Sigmoid colon (tissue), 7 donors: ENCODE measurements at places on chromosomes 13 and 19.

DNA sequence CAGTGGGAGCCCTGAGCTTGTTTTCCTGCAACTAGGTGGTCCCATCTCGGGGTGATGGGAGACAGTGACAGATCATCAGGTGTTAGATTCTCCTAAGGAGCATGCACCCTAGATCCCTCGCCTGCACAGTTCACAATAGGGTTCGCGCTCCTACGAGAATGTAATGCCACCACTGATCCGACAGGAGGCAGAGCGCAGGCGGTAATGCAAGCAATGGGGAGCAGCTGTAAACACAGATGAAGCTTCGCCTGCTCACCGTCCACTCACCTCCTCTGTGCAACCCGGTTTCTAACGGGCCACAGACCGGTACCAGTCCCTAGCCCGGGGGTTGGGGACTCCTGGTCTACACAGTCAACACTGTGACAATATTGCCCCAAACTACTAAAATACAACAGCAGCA is 38.8 kb downstream of the CARD8 start:
- no peak for DNase-seq

DNA sequence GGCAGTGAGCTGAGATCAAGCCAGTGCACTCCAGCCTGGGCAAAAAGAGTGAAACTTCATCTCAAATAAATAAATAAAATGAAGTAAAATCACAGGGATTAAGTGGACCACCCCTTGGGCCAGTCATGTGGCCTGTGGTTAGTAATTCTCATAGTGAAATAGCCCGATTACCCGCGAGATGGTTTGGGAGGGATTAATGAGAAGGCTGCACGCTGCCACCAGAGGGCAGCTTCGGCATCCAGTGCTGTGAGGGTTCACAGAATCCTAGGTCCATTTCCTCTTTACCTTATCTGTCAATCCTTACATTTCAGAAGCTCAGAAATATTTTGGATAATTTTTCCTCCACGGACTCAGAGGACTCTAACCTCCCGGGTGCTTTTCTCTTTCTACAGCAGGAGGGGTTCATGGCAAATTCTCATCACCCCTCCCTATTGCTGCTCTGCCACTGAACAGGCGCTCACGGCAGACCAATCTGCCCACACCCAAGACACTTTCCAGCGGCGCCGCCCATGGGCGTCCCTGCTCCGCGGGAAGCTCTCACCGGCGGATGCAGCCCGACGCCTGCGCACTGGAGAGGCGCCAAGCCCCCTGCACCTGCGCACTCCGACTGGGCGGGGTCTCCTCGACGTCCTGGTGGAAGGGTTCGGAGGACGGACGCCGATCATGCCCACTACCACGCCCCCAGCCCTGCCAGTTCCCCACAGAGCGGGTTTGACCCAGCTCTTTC is 11.0 kb downstream of the ZNF835 start:
- DNase-seq: no peak

DNA sequence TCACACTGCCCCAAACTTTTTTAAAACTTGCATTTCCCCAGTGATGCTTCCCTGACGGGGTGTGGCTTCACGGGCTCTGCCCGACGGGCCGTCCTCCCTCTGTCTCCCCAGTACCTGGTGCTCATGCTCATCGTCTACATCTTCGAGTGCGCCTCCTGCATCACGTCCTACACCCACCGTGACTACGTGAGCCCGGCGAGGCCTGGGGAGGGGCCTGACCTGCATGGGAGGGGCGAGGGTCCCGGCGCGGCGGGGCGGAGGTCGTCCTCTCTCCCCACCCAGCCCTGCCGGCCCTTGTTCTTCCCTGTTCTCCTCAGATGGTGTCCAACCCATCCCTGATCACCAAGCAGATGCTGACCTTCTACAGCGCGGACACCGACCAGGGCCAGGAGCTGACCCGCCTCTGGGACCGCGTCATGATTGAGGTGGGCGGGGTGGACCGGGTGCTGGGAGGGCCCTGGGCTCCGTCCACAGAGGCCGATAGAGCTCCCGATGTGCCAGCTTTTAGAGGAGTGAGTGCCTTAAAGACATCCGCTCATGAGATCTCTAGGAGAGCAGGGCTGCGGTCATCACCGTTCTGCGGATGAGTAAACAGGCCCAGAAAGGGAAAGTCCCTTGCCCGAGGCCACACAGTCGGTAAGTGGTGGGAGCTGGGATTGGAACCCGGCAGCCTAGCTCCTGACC is 6.9 kb downstream of the UPK1A start:
- DNase-seq: peak; percentile 64

DNA sequence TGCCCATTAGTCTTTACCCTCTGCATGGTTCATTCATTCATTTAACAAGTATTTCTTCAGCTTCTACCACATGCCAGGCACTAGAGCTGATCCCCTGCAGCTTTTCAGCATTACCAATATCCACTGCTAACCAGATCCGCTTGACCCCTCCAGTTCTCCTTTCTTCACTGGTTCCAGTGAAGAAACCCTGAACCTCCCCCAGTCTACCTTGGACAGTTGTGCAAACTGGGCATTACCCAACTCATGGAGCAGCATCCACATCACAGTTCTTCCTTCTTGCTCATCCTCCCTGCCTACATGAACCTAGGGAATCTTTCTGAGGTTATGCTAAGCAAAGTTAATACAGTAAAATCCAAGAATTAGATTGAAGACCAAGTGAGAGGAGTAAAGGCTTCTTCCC is 78.7 kb upstream of the SERP2 start:
- no peak for DNase-seq

GRCh38 chr13:84187626-84188025 is 305.4 kb upstream of the SLITRK1 start:
- no peak for DNase-seq

GRCh38 chr19:52991484-52991883 is 22.2 kb upstream of the ERVV-1 start:
- DNase-seq: no peak

GRCh38 chr19:281156-281853 is 9.9 kb downstream of the PLPP2 start:
- DNase-seq: no peak

DNA sequence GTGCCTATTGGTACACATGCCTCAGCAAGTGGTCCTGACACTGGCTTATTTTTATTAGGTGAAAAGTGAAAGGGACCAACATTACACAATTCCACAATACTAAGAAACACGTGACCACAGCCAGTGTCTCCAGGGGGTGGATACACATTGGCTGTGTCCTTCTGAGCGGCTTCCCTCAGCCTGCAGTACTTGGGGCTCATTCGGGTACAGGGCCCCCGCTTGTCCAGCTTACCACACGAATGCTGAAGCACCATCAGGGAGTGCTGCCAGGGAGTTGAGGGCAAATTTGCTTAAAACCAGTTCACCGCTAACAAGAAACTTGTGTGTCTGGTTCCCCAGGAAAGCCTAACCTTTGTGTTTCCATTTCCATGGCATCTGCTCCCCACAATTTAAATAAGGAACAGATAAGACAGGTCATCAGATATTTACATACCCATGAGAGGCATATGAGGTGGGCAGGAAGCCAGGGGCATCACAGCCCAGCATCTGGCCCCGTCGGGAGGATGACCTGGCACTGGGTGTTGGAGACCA is 23.3 kb downstream of the PBX4 start:
- DNase-seq: no peak

DNA sequence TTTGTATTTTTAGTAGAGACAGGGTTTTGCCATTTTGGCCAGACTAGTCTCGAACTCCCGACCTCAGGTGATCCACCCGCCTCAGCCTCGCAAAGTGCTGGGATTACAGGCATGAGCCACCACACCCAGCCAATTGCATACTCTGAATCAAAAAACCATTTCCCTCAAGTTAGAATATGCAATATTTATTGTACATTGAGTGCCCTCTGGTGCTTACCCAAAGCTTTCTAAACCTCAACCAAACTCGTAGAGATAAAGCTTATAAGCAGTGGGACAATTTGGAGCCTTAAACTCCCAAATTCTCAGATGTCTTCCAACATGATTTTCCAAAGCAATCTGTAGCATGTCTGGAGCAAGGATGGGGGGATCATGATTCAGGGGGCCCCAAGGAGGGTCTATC is 22.4 kb downstream of the RFXAP start:
- no peak for DNase-seq

GRCh38 chr19:1609103-1609396 is 3.8 kb upstream of the UQCR11 start:
- no peak for DNase-seq

DNA sequence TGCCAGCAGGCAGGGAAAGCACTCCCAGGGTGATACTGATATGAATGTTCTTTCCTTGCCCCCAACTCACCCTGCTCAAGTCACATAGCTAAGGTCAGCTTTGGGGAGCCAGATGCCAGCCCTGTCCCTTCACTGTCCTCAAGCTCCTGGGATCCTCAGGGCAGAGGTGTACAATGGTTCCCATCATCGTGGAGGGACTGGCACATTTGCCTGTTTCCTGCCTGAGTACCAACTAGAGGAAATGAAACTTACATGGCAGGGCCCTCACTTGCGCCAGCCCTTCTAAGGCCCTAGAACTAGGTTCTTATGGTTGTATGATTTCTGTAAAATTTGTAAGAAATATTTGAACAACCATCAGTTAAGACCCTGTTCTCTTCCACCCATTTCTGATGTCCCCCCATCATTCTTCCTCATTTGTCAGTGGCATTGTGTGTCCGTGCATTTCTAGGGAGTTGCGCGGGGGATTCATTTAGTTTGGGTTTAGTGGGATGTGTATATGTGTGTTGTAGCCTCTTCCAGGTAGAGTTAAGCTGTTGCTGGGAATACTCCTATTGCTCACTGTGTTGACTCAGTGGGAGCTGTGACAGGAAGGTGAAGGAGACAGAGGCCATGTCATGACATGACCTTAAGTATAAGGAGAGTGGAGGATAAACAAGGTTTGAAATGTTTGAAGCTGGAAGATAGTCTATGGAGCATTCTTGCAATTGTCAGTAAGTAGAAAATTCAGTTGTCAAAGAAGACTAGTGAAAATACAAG is 41.3 kb upstream of the RCBTB2 start:
- DNase-seq: no peak

GRCh38 chr13:50127726-50128291 is 112.6 kb downstream of the KCNRG start:
- no peak for DNase-seq

DNA sequence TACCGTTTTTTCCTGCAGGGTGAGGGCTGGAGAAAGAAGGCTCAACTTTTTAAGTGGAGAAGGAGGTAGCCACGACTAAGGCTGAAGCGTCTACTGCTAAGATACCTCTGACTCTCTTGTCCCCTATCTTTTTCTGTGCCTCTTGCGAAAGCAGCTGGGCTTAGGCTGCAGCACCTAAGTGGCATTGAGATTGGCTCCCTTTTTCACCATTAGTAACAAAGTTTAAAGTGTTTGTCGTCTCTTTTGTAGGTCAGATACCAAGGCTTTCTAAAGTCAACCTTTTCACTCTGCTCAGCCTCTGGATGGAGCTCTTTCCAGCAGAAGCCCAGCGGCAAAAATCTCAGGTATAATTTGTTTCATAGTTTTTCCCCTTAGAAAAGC is 887 bp downstream of the CDADC1 start:
- DNase-seq: no peak

DNA sequence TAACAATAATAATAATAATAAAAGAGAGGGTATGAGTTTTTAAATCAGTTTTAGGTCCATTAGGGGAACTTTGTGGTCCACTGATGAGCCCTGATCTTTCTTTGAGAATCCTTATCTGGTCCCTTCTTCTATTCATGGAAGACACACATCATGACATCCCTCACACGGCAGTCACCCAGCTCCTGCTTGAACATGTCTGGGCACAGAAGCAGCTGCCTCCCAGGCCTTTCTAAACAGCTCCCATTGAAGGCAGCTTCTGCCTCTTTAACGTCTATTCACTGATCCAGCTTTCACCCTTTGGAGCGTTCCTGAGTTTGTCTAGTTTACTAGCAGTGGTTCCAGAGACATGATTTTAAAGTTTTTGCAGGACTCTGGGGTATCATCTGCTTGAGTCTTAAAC is 42.6 kb upstream of the STK24 start:
- no peak for DNase-seq

- DNase-seq: peak; percentile 30
Observed at GRCh38 chr19:13599681-13600080, 93.4 kb upstream of the CACNA1A start.

DNA sequence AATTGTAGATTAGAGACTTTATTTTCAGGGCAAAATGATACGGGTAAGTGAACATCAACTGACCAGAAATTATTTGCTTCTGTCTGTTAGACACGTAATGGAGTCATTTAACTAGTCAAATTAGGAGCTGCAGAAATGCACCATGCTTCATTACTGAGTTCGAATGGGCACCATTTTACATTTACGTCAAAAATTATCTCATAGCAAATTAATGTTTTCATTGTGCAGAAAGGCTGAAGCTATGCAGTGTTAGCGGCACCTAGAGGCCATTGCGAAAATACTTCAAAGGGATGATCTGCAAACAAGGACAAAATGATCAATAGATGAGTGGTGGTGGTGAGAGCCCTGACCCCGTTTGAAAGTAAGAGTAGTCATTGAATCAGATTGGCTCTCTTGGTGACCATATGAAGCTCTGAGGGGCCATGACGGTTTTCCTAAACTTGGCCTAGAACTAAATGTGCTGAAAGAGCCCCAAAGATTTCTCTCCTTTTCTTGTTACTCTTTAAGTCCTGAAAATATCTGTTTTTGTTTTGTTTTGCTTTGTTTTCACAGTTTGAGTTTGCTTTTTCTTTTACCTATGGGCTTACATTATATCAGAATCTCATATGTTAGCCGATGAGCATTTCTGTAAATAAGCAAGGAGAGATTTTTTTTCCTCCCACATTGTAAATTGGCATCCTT is 277.9 kb downstream of the ZNF536 start:
- no peak for DNase-seq

GRCh38 chr19:29191005-29191404 is 21.9 kb downstream of the UQCRFS1 start:
- no peak for DNase-seq

DNA sequence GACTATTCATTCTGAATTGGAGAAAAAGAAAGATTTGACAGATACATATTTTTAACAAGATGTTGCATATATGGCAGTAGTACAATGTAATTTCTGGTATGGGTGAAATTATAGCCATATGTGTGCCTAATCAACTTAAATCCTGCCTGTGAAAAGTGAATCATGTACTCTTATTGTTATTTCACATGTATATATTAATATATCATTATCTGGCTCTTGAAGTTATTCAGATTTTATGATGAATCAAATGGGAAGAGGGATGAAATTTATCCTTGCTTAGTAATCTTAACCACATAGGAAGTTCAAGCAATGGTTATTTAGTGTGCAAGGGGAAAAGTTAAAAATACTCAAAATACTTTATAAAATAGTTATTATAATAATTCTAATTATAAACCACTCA is 80.5 kb downstream of the GPC6 start:
- DNase-seq: no peak
